CD4-positive, alpha-beta T cell treated with Interleukin-17A for 4 hours (primary cell): ENCODE measurements at places on chromosomes 4 and X.

DNA sequence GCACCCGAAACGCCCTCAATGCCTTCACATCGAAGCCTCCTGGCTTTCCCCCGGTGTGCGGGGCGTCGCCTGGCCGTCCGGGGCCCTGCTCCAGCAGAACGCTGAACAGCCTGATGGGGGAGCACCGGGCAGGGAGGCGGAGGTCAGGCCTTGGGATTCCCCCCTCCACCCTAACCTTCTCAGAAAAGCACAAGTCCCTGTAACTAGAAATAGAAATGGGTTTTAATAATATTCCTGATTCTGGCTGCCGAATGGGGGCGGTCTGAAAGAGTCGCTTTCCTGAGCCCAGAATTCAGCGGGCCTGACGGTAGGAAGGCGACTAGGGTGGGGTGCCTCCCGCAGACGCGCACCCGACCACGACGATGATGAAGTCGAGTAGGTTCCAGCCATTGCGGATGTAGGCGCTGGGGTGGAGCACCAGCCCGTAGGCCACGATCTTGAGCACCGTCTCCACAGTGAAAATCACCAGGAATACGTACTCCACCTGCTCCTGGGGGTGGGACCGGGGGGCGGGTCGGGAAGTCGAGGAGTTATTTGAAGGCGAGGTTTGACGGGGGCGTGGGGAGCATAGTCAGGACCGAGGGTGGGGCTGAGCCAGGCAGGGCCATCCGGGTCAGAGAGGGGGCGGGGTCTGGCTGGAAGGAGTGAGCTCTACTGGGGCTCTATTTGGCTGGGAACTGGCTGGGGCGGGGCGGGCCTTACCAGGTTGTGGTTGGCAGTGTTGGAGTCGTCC, 2.5 kb downstream of the CACNA1F start:
- DNase-seq = peak; percentile 72

DNA sequence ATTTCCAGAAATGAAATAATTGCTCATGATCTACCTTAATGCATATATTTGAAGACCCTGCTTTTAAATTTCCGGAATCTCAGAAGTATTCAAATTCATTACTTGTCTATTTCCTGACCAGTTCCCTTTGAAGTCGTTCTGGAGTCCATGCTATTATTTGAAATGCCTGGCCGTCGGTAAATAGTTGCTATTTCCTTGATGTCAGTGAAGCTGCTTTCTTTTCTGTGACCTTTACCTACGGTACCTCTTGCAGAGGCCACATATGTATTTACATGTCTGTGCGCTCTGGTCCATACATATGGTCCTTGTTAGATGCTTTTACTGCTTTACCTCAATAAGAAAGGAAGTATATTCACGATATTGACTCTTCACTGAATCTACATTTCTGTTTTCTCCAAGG, 199.7 kb downstream of the PAPSS1 start:
- no peak for DNase-seq

- no peak for DNase-seq
These were observed 41.6 kb downstream of the EVC start for GRCh38 chr4:5752376-5753184.

GRCh38 chrX:14573161-14573560, 43.8 kb downstream of the GLRA2 start:
- no peak for DNase-seq

DNA sequence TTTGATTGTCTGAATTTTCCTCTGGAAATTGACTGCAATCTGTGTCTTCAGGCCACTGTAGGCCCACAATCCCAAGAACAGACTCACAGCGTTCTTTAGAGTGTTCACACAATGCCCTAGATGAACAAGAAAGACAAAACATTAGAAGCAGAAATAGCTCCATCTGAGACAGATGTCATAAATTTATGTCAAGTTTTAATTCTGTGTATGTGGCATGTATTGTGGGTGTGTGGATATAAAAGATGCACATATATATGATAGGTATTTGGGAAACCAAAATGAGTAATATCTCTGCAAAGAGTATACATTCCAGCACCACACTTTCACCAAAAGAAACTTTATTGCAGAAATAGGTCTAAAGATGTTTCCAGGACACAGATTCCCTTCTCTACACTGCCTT, 176.1 kb downstream of the CORIN start:
- no peak for DNase-seq

DNA sequence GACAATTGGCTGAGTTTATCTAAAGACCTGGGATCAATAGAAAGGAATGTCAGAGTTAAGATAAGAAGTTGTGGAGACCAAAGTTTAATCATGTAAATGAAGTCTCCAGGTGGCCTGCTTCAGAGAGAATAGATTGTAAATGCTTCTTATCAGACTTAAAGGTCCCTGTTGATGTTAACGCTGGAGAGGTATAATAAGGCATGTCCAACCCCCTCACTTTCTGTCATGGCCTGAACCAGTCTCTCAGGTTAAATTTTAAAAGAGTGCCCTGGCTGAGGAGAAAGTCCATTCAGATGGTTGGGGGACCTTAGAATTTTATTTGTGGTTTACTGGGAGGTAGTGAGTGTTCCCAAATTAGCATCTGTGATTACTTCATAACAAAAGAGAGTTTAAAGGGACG, 86.7 kb downstream of the AKAP4 start:
- DNase-seq = no peak

- no peak for DNase-seq
These were observed 266.2 kb upstream of the LDB2 start for GRCh38 chr4:17164666-17165065.

GRCh38 chr4:1720163-1720983, 750 bp downstream of the TMEM129 start:
- DNase-seq = peak; percentile 52
